GM04503 (cell line): ENCODE measurements at places on chromosomes 4 and X.
A peak's percentile ranks its signal among the peaks of the same experiment; 100 is the strongest.

GRCh38 chr4:7894098-7894676 lies 45.5 kb downstream of the AFAP1 start:
- DNase-seq = no peak

DNA sequence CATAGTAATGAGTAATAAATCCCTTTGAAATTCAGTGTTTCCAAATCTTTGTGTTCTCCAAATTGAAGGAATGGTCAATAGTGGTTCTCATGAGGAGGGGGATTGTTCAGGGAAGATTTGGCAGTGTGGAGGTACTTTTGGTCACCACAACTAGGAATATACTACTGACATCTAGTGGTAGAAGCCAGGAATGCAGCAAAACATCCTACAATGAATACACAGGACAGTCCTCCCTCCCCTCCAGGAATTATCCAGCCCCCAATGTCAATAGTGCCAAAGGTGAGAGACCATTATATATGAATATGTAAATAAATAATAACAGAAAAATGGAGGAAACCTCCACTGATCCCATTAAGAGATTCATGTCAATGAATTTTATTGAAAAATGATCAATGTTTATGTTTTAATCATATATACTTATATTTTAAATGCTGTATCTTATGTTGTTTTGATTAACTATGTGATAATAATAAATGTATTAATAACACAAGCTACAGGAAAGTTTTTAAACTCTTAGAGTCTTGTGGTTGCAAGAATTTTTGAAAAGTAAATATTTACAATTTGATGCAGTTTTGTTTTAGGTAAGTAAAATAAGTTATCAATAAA lies 14.4 kb upstream of the FAM9A start:
- DNase-seq = peak; percentile 1

- no peak for DNase-seq
These were observed 8.1 kb upstream of the RPGR start for GRCh38 chrX:38335382-38335781.

DNA sequence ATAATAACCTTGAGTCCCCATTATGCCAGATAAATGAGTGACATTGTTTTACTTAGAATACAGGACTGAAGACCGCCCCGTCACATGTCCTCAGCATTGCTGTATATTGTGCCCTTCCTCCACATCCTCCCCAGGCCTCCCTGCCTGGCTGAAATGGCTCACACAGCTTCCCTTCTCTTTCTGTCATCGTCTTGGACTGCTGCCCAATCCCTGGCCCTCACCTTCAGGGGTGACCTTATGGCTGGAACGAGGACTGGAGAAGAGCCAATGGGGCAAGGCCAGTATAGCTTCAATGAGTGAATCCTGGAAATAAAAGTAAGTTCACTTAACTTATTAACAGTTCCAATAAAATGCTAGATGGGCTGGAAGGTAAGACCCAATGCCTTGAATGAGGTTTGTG lies 2.7 kb downstream of the KCNE5 start:
- no peak for DNase-seq

DNA sequence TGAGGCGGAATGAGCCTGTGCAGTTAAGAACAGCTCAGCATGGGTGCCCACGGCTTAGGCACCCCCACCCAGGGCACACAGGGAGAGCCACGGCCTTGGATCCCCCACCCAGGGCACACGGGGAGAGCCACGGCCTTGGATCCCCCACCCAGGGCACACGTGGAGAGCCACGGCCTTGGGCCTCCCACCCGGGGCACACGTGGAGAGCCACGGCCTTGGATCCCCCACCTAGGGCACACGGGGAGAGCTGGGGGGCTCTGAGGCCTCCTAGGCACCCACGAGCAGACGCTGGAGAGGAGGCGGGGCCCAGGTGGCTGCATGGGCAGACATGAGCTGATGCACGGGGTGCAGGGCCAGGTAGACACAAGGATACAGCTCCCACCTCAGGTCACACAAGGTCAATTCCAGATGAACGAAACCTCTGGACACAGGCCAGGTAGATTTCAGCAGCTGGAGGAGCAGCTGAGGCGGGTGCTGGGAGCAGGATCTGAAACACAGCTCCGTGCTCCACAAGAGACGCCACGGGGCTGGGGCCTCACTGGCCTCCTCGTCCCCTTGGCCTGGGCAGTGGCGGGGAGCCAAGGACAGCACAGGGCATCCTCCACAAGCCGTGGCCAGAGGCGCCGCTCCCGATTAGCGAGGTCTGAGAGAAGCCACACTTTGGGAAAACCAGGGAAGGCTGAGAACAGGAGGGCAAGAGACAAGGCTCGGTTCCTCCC lies 30.8 kb downstream of the GAK start:
- no peak for DNase-seq

DNA sequence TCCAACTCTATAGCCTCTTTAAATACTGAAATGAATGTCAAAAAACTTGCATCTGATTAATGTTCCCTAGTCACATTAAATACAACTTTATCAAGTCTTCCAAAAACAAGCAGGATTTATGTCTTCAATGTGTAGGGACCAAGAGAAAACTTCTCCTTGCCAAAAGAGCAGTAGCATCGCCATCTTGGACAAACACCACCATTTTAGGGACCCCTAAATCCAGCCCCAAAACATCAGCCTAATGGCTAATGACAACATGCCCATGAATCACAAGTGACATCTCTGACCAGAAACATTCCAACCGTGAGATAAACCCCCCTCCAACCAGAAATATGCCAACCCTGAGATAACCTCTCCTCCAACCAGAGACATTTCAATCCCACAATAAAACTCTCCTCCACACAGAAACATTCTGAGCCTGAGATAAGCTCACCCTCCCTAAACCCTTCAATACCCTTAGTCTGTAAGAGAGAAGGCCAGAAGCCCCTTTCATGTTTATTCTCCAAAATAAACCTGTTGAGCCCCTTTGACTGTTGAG lies 697.4 kb downstream of the TRAM1L1 start:
- no peak for DNase-seq

GRCh38 chr4:144421839-144422565 lies 224.0 kb upstream of the HHIP start:
- DNase-seq = no peak

- no peak for DNase-seq
These were observed 5.0 kb downstream of the NSG1 start for GRCh38 chr4:4391866-4392265.

GRCh38 chr4:101020956-101021355 lies 326.4 kb downstream of the PPP3CA start:
- no peak for DNase-seq

DNA sequence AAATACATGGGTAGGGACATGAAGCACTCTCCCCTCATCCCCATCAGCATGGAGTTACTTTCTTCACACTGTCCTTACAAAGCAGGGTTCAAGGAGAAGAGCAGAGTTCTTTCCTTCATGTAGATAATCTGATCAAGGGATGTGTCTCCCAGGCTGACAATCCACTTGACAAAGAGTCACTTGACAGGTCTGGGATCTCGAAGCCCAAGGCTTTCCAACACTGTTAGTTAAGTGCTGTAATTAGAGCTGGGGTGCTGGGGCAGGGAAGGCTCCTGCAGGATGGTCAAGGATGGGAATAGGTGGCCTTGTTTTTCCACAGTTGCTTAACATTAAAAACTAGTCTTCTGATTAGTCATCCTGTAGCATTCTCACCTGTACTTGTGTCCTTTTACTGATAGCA lies 38.0 kb downstream of the CCNG2 start:
- DNase-seq = no peak

GRCh38 chr4:30330894-30331652 lies 389.1 kb upstream of the PCDH7 start:
- DNase-seq = no peak

- DNase-seq = no peak
These were observed 40.1 kb upstream of the UGT8 start for GRCh38 chr4:114558446-114559020.

- DNase-seq = peak; percentile 87
These were observed 18.6 kb upstream of the RNF128 start for GRCh38 chrX:106707771-106708454.

- no peak for DNase-seq
These were observed 33.1 kb downstream of the PDK3 start for GRCh38 chrX:24498181-24498580.

DNA sequence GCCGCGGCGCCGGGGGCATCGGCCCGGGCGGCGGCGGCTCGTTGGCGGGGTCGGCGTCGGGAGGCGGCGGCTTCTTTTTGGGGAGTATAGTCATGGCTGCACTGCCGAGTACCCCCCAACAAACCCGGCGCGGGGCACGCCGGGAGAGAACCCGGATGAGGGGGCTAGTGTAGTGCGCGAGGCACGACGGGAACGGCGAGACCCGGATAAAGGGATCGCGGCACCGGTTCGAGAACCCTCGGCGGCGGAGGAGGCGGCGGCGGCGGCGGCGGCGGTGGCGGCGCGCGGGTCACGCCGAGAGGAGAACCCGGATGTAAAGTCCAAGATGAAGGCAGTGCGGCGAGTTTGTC lies at the start of gene OTUD5:
TSS of gene OTUD5 (minus strand) at position 131 of the 350 bp plus-strand sequence. CDS start at position 94, 37 bp downstream.
- no peak for DNase-seq

- no peak for DNase-seq
These were observed 393.5 kb downstream of the KCNIP4 start for GRCh38 chr4:21555083-21555482.

GRCh38 chr4:35925806-35926205 lies 318.5 kb downstream of the ARAP2 start:
- no peak for DNase-seq

- no peak for DNase-seq
These were observed 68.3 kb upstream of the CHRDL1 start for GRCh38 chrX:110863883-110864282.

DNA sequence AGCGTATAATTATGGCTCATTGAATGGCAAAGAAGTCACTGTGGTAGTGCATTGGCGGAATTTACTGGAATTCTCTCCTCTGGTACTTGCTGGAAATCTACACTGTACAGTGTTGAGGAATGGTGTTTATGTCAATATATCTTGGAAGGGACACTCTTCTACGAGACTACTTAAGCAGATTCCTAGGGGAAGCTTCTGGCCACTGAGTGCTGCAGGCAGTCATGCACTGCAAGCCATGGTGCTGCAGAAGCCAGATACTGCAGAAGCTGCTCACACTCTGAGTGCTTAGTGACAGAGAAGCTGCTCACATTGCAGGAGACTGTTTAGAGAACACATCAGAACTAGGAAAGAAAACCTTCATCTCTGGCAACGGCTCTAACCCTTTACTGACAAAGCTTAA lies 725.0 kb downstream of the CCSER1 start:
- no peak for DNase-seq

DNA sequence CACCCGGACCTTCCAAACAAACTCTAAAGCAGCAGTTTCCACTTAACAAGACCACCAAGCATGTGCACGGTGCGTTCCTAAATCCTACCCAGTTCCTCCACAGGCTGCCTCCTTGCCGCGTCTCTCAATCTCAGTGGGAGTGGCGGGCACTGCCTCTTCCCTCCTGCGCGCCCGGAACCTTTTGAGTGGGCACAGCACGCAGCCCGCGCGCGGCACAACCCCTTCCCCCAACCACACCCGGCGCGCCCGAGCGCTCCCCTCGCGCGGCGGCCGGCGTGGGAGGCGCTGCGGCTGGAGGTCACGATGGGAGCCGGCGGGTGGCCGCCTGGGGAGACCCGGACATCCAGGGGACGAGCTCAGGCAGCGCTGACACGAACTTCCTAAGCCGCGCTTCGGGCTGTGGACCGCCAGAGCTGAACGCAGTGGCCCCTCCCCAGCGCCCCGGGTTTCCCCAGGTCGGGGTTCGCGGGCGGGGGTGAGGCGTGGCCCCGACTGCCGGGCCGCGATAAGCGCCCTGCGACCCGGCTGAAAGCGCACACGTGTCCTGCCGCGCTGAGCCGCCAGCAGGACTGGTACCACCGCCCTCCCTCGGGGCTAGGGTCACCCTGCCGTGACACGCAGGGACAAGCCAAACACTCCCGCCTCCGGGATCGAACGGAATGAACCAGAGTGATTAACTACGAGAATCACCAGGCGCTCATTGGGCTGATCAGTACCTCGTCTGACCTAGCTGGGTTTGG lies at the start of gene ABCG2:
TSS of gene ABCG2 (minus strand) at position 151 of the 740 bp plus-strand sequence. CDS start 18,644 bp downstream, outside the sequence.
- no peak for DNase-seq

DNA sequence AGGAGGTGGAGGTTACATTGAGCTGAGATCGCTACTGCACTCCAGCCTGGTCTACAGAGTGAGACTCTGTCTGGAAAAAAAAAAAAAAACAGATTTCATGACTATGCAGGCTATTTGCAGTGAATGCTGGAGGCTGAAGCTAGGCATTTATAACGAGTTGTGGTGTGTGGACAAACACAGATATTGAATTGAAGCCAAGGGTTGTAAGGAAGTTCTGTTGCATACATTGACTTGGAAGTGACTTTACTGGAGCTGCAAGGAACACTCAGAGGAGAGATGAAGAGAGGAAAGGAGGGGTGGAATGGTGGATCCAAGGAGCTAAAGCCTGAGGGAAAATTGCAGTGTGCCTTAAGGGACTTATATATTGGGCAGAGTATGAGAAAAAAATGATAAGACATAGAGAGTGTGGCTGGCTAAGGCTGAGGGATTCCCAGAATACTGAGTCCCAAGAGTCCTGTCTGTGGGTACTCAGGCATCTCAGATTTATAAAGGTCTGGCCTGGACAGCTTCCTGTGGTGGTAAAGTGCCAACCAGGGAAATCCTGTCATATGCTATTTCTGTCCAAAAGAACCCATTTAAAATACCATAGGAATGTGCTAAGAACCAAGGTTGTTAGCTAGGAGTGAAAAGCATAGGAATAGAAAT lies 87.8 kb upstream of the GUCY1A1 start:
- DNase-seq = peak; percentile 40

DNA sequence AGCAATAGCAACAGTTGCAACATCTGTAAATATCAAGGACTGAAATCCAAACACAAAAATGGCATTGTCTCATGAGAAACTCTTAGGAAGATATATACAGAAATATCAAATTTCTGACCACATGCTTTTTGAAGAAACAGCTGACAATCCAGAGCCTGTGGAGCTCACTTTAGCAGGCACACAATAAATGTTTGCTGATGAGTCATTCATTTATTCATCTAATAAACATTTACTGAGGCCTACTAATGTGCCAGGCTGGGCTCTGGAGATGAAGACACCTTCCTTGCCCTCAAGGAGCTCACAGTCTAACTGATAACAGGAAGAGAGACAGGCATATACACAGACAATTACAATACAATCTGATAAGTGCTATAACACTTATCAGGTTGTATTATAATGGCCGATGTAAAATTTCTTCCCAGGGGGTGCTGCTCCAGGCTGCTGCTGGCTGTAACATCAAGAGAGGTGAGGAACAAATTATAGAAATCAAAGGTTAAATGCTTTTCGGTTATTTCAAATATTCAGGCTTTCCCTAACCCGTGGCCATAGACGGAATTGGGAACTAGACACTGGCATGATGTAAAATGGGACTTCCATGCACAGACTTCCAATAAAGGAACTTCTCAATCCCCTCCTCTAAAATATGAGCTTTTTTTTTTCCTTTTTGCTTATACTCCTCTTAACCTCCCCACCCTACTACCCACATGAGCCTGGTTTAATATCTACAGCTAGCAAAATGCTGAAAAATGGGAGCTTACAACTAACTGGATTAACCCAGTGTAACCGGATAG lies 16.8 kb upstream of the ZCCHC13 start:
- DNase-seq = no peak
